ENCODE measurements at places on chromosomes 7 and 10. TPM values are rescaled to one million over a fixed set of nuclear protein-coding genes. Genes with fewer than 3 reads are reported as not detected.

CLDN3 gene
- polyA plus RNA-seq: not detected

MTPN gene
- polyA plus RNA-seq: 121 TPM

- no peaks in the 10 kb centered on the region for H3K27me3 ChIP-seq
- no peak overlapping the region for H3K4me3 ChIP-seq
- no peak overlapping the region for H3K27ac ChIP-seq
- no peaks in the 10 kb centered on the region for H3K36me3 ChIP-seq
- DNase-seq: no peak
- H3K4me1 ChIP-seq: no peaks in the 10 kb centered on the region
Observed at GRCh38 chr10:81847675-81848074, 27.3 kb upstream of the NRG3 start.

DNA sequence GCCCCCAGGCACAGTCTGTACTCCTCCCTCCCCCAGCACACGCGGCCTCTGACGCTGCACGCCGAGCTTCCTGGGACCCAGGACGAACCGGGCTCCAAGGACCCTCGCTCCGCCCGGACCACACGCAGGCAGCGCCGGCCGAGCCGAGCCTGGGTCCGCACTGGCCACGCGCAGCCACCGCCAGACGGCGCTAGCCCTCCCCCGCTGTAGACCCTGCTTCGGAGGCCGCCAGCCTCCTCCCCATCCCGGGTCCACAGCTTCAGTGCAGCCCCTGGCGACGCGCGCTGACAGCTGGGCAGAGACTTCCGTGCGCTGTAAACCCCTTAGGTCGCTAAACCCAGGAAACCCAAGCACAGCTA, 936 bp upstream of the TCERG1L start:
- no peak overlapping the region for H3K27ac ChIP-seq
- H3K36me3 ChIP-seq: no peaks in the 10 kb centered on the region
- no peak overlapping the region for H3K4me3 ChIP-seq
- no peak for DNase-seq
- peaks cover 5% of the 10 kb centered on the region for H3K4me1 ChIP-seq
- H3K27me3 ChIP-seq: peaks cover 9% of the 10 kb centered on the region

- no peak overlapping the region for H3K4me3 ChIP-seq
- H3K27ac ChIP-seq: no peak overlapping the region
- no peak for DNase-seq
- H3K4me1 ChIP-seq: peaks cover 22% of the 10 kb centered on the region
Observed at GRCh38 chr7:140675726-140676125, 3.0 kb downstream of the ADCK2 start.

DNA sequence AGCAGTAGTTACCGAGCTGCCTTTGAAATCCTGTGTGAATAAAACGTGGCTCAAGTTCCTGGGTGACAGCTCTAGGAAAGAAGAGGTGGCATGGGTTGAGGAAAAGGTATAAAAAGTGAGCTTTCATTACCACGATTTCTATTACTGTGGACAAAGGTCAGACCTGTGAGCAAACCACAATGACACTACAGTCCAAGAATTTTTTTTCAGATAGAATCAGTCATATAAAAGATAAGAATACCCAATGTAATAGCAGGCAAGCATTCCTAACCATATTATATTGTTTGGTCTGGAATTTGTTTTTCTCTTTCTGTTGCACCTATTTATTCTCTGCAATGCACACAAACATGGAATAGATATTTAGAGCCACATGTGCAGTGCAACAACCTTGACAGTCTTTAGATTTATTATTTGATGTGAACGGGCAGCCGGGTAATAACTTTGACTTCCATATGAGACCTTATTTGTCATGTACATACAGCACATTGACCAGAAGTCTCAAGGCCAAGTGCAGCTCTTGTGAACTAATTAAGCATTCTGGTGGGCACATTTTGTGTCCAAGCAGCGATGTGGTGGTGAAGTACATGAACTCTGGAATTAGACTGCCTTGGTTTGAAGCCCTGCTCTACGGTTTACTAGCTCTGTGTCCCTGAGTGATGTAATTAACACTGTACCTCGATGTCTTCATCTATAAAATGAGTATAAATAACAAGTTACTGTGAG, 156.8 kb downstream of the NRCAM start:
- no peak for DNase-seq
- H3K4me1 ChIP-seq: no peaks in the 10 kb centered on the region
- H3K4me3 ChIP-seq: no peak overlapping the region
- peaks cover 3% of the 10 kb centered on the region for H3K27me3 ChIP-seq
- no peaks in the 10 kb centered on the region for H3K36me3 ChIP-seq

C10orf105 gene
- polyA plus RNA-seq: 0.20 TPM

DNA sequence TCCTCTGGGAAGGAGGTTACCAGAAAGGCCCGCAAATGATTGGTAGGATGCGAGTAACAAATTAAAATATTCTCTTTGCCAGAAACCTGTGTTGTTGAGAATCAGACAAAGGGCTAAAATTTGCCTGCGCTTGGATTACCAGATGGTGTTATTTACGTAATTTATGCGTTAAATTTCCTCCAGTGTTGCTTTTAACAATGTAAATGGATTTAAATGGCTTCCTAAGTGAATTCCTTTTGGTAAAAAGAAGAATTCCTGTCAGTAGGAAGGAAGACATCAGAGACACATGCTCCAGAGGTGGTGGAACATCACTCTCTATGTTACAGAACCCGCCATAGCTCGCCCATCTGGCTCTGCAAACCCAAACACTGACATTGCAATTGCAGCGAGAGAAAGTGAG, 520.6 kb downstream of the GALNT17 start:
- H3K4me1 ChIP-seq: no peaks in the 10 kb centered on the region
- H3K36me3 ChIP-seq: no peaks in the 10 kb centered on the region
- H3K4me3 ChIP-seq: no peak overlapping the region
- no peaks in the 10 kb centered on the region for H3K27me3 ChIP-seq
- no peak overlapping the region for H3K27ac ChIP-seq

RPEL1 gene
- not detected for polyA plus RNA-seq

DNA sequence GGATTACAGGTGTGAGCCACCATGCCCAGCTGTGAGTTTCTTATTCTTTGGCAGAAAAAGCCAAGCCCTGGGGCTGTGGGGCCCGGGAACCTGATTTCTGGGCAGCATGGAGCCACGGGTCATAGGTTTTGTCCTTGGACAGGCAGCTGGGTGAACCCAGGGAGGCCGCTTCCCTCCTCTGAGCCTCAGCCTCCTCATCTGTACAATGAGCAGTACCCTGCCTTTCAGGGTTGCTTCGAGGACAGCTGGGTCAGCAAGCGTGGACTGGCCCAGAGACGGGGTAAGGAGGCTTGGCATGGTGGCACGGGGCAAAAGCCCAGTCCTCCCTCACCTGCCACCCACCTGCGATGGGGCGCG, 84.1 kb upstream of the GNA12 start:
- DNase-seq: no peak
- H3K36me3 ChIP-seq: peaks cover 63% of the 10 kb centered on the region
- no peak overlapping the region for H3K27ac ChIP-seq
- H3K4me3 ChIP-seq: no peak overlapping the region
- no peaks in the 10 kb centered on the region for H3K27me3 ChIP-seq

DNA sequence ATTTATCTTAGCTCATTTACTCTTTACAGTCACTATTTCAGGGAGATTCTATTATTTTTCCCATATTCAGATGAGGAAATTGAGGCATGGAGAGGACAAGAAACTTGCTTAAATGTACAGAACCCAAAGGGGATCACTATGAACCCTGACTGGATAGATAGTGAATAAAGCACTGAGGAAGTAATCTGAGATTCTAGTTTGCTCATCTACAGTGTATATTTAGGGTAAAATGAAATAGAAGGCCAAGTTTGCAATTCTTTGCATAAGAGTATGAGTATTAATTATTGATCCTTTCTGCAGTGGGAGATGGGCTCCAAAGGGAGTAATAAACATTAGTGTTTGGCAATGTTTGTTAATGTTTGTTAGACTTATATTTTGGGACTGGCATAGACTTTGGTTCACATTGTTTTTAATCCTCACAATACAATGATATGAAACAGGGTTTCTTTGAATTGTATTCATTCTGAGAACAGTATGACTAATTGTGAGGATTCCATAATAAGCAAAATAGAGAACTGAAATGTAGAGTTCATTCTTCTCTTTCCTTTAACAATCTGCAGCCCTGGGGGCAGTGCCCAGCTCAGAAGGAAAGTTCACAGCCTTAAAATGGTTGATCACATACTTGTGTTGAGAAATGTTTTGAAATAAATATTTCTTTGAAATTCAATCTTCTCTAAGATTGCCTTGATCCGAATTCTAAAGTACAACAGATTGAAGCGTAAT, 131.0 kb upstream of the ZNF804B start:
- no peaks in the 10 kb centered on the region for H3K27me3 ChIP-seq
- no peak overlapping the region for H3K4me3 ChIP-seq
- H3K27ac ChIP-seq: no peak overlapping the region

DNA sequence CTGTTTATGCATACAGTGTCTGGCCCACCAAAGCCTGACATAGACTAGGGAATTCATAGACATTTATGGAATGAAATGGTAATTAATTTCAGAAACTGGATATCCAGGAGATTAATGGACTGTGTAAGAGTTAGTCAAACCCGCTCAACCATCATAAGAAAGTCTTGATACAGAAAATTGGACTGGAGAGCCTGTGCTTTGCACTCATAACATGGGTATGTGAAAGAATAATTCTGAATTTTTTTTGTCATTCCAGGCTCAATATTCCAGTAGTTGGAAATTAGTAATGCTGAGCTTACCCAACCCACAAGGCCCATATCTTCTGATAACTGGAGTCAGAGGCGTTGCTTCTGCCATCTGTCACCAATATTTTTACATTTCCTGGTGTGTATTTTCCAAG, 799.7 kb upstream of the IGFBP3 start:
- no peaks in the 10 kb centered on the region for H3K36me3 ChIP-seq
- no peak overlapping the region for H3K27ac ChIP-seq
- no peaks in the 10 kb centered on the region for H3K27me3 ChIP-seq
- no peaks in the 10 kb centered on the region for H3K4me1 ChIP-seq

DNA sequence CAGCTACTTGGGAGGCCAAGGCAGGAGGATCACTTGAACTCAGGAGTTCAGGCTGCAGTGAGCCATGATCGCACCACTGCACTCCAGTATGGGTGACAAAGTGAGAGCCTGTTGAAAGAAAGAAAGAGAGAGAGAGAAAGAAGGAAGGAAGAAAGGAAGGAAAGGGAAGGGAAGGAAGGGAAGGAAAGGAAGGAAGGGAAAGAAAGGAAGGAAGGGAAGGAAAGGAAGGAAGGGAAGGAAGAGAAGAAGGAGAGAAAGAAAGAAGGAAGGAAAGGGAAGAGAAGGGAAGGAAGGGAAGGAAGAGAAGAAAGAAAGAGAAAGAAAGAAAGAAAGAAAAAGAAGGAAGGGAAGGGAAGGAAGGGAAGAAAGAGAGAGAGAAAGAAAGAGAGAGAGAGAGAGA, 61.5 kb downstream of the CLIP2 start:
- DNase-seq: no peak
- no peaks in the 10 kb centered on the region for H3K36me3 ChIP-seq
- no peaks in the 10 kb centered on the region for H3K4me1 ChIP-seq
- no peak overlapping the region for H3K27ac ChIP-seq

- no peaks in the 10 kb centered on the region for H3K4me1 ChIP-seq
- no peaks in the 10 kb centered on the region for H3K27me3 ChIP-seq
- no peak for DNase-seq
- no peak overlapping the region for H3K4me3 ChIP-seq
Observed at GRCh38 chr7:24700521-24701260, 56.6 kb downstream of the GSDME start.

DNA sequence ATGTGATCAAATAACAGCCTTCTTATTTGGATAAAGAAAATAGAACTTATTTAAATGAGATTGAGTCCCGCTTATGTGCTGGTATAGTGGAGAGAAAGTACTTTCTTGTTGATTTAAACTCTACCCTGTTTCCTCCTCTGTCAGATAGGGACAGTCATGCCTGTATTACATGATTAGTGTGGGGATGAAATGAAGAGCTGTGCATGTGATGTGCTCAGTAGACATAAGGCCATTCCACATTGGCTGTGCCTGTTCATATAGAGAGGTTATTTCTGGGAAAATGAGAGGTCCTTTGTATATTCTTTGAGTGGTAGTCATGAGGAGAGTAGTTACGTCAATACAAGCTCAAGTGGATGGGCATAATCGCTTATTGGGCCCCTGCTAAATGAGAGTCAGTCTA, 5.7 kb downstream of the MTURN start:
- H3K4me1 ChIP-seq: peaks cover 9% of the 10 kb centered on the region
- no peak overlapping the region for H3K27ac ChIP-seq
- H3K36me3 ChIP-seq: no peaks in the 10 kb centered on the region
- no peak overlapping the region for H3K4me3 ChIP-seq

DNA sequence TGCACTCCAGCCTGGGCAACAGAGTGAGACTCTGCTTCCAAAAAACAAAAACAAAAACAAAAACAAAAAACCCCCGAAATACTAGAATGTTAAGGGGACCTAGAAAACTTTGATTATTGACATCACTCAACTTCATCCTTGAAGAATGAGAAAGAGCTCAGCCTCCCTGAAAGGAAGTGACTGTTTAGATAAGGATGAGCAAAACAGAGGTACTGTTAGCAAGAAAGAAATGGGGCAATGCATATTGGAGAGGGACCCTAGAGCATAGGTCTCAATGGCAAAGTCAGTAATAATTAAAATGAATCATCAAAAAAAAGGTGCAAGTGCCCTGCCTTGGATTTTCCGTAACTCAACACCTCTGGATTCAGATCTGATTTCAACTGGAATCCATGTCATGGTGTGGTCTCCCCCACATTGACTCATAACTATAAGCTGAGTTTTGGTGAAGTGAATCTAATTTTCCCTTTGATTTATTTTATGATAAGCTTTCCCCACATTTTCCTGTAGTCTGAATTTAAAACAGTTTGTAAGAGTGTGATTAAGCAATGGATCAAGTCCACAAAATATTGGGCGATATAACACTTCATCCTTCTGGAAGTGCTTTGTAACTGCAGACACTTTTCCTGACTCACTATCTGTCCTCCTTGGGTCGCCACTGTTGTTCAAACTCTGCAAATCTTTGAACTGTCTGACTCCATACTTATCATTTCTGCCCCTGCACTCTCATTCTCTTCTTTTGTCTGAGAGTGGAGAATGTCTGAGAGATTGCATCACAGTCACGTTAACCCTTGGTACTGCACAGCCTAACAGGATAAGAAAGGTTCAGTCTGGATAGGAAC, 224.8 kb upstream of the LYZL1 start:
- H3K27me3 ChIP-seq: no peaks in the 10 kb centered on the region
- H3K4me1 ChIP-seq: no peaks in the 10 kb centered on the region
- H3K4me3 ChIP-seq: no peak overlapping the region
- no peak overlapping the region for H3K27ac ChIP-seq
- H3K36me3 ChIP-seq: no peaks in the 10 kb centered on the region
- DNase-seq: no peak

All from CD4-positive, CD25-positive, alpha-beta regulatory T cell (primary cell).